NCI-H1105 treated with DMSO at 0.1 percent for 48 hours (cell line): ENCODE measurements at places on chromosomes 7 and 10.

- no peak for DNase-seq
These were observed 284.9 kb upstream of the VWC2 start for GRCh38 chr7:49488573-49488972.

DNA sequence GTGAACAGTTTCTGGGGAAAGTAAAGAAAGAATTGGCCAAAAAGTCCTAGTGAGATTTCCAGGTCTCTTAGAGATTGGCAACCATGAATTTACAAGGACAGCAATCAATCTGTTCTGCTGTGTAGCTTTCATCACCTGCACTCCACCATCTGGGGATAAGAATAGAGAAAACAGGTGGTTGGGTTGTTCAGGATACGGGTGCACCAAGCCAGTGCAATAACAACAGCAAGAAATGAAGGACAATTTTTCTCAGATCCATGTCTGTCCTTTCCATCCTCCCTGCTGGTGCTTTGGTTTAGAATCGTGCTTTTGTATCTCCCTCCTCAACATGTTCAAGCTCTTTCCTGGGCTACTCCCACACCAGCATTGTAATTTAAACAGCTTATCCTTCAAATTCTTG, 787.7 kb downstream of the GRID1 start:
- no peak for DNase-seq

DNA sequence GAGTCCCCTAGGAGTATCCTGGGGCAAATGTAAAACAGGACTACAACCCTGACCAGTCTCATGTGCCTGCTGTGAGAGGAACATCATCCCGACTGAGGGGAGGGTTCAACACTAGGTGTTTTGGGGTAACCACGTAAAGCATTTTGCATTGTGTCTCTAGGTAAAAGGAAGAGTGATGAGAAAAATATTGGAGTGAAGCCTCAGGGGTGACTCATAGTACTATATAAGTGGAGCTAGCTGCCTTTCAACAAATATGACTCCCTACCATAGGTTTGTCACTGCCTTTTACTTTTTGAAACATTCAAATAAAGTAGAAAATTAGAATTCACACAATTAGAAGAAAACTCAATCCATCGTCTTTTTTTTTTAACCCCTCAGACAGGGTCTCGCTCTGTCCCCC, 2.6 kb upstream of the CAMK2G start:
- no peak for DNase-seq

DNA sequence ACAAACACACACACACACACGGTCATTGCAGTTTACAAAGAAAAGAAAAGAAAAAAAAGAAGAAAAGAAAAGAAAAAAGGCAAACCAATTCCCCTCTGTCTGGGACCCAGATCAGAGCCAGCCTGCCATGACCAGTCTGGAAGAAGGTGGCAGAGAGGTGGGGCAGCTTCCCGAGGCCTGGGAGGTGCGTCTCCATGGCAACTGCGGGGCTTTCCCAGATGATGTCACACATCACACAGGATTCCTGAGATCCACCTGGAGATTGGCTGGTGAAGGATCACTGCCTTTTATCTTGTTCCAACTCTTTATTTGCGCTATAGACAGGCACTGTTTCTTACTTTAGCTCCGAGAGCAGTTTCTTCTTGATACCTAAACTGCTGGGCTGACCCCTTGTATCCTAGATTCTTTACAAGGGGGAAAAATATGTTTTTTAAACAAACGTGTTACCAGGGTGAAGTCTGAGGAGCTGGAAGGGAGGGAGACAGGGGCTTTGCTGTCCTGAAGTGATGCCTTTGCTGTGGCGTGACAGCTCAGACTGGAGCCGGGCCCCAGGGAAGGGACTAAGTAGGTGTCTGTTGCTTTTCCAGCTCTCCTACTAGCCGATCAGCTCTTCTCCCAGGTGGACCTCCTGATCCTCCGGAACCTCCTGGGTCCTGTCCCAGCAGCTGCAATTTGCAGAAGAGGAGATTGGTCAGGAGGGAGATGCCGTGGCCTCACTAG, 298.5 kb downstream of the KLF6 start:
- DNase-seq: peak; percentile 14

GRCh38 chr7:27032839-27033238, 63.0 kb downstream of the HOXA1 start:
- DNase-seq: peak; percentile 91

DNA sequence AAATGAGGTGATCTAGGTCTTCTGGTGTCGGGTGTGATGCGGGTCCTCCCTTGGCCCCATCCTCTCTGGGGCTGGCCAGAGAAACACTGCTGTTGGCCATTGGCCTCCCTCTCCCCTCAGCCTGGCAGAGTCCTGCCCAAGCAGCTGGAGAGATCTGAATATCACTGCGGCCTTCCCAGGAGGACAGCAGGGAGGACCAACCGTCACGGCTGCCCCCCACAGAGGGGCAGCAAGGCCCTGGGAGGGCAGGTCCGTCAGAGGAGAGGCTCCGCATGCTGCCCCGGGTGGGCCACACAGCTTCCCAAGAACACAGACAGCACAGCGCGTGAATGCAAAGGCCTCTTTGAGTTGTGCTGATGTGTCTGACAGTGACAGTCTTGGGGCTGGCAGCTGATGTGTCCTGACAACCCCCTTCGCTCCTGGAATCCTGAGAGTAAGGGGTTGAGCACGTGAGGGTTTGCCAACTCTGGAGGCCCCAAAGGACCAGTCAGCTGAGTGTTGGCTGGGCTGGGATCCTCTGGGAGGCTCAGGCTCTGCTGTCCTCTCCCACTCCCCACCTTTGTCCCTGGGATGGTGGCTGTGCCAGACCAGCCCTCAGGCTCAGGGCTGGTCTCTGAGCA, 132.5 kb upstream of the UNC5B start:
- DNase-seq: no peak

DNA sequence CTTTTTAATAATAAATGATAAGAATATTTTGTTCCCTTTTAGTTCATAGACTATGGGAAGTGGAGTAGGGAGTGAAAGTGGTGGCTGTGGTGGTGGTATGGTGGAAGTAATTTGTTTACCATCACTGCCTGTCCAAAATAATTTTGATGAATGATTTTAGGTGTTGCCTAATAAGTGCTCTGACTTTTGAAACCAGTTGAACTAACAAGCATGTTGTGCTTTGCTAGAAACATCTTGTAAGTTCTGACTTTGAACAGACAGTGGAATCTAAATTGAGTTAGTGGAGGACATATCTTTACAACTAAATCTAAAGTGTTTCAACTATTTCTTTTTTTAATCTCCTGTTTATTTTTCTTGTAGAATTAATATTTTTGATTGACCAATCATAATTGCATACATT, 49.7 kb downstream of the ZEB1 start:
- DNase-seq: no peak

DNA sequence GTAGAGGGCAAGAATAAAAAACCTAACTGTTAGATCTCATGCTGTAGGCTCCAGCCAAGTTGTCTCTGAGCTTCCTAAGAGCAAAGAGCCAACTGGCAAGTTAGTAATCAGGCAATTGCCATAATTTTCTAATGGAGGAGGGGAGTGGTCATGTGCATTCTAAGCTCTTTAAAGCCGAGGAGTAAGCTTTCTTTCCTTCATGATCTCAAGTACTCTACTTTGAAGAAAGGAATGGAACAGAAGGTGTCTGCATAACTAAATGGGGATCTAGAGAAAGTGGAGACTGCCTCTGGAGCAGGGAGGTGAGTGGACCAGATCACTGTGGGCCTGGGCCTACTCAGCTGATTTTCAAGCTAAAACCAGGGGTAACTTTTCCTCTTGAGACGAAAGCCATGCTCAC, 37.7 kb upstream of the TOMM7 start:
- DNase-seq: no peak

GRCh38 chr10:28939281-28940157, 262.2 kb downstream of the BAMBI start:
- DNase-seq: peak; percentile 62
